Hematopoietic multipotent progenitor cell treated with erythropoietin and hydrocortisone succinate and interleukin-3 and kit ligand, for 6 days (in vitro differentiated cells): ENCODE measurements at places on chromosomes 2 and 18.

GRCh38 chr2:72515696-72516095 lies 310.1 kb downstream of the EXOC6B start:
- DNase-seq, result no peak

- no peak for DNase-seq
Observed at GRCh38 chr2:202052235-202052634, 18.6 kb downstream of the FZD7 start.

- no peak for DNase-seq
Observed at GRCh38 chr18:9296233-9297006, 38.2 kb upstream of the TWSG1 start.

GRCh38 chr2:150873396-150873772 lies 385.9 kb upstream of the RND3 start:
- no peak for DNase-seq

- DNase-seq, result no peak
Observed at GRCh38 chr18:69574401-69574800, 173.7 kb downstream of the DOK6 start.

GRCh38 chr2:129458436-129458835 lies 521.0 kb upstream of the RAB6C start:
- DNase-seq, result no peak

GRCh38 chr2:106095478-106096298 lies 98.4 kb downstream of the UXS1 start:
- DNase-seq, result peak; percentile 80

DNA sequence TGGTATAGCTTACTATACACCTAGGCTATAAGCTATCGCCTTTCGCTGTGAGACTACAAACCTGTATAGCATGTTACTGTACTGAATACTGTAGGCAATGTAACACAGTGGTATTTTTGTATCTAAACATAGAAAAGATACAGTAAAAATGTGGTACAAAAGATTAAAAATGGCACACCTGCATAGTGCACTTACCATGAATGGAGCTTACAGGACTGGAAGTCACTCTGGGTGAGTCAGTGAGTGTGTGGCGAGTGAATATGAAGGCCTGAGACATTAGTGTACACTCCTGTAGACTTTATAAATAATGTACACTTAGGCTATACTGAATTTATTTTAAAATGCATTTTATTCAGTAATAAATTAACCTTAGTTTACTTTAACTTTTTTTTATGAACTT lies 258.2 kb upstream of the SP5 start:
- no peak for DNase-seq

- DNase-seq, result no peak
Observed at GRCh38 chr2:205198140-205198525, 484.2 kb upstream of the NRP2 start.
